ENCODE measurements at places on chromosomes 2 and 18.

DNA sequence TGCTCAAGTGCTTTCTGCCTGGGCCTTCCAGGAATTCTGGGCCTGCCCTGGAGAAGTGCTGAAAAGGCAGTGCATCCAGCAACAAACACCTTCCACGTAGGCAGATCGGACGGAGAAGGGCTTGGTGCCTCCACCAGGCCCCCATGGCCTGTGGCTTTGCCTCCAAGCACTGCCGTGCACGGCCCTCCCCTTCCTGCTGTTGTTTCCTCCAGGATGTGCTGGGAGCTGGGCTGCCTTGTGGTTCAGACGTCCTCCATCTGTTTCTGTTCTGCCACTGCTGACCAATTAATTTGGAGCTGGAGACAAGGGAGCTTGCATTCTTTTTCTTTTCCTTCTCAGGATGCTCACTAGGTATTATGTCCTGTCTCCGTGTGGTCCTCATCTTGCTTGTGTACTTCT lies 197.0 kb downstream of the HRH4 start:
- H3K27ac ChIP-seq = no peak overlapping the region
- no peak for DNase-seq
- H3K4me1 ChIP-seq = no peaks in the 10 kb centered on the region
- no peaks in the 10 kb centered on the region for H3K27me3 ChIP-seq

GRCh38 chr2:10717628-10718027 lies 3.8 kb upstream of the ATP6V1C2 start:
- no peak for DNase-seq
- H3K4me3 ChIP-seq = no peak overlapping the region
- H3K36me3 ChIP-seq = no peaks in the 10 kb centered on the region
- peaks cover 33% of the 10 kb centered on the region for H3K27me3 ChIP-seq
- no peak overlapping the region for H3K27ac ChIP-seq

DNA sequence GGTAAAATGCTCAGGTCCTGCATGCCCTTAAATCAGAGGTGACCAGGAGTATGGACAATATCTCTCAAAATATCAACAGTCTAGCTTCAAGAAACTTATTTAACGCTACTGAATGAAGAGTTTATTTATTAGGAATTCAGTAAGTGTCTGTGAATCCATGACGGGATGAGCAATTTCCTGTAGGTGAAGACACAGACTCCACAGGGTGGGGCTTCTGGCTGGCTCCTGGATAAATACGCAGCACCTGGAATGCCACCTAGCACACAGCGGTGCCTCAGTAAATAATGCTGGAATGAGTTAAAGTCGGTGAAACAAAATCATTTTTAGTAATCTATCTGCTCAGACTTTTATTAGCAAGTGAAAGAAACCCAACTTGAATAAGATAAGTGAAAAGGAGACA lies 29.4 kb upstream of the MBP start:
- H3K27me3 ChIP-seq = no peaks in the 10 kb centered on the region
- no peak overlapping the region for H3K27ac ChIP-seq
- H3K4me3 ChIP-seq = no peak overlapping the region
- H3K4me1 ChIP-seq = peaks cover 7% of the 10 kb centered on the region
- DNase-seq = no peak

DNA sequence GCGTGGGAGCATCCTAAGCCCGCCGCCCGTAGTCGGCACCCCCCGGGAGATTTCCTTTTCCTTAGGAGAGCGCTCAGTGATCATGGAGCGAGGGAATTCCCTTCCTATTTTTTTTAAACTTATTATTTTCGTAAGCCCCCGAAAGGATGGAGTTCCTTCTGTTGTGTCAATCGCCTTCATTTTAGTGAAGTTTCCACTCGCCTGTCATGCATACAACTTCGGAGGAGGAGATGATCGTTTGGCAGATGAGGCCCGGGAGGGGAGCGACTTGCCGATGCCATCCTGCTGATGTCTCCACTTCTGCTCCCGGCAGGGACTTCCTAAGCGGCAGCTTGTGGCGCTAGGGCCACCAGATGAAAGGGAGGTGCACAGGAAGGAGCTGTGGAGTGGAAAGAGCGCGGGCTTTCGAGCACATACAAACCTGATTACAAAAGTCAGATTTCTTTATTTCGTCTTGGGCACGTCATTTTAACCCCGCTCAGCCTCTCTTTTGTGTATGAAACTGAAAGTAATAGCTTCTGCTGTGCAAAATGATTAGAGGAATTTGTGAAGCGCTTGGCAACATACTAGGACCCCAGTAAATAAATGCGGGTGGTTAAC lies at the start of gene ADGRF3:
ADGRF3 (minus strand) TSS at position 336 of the 600 bp plus-strand sequence. CDS start 555 bp downstream, outside the sequence.
- H3K4me3 ChIP-seq = peak within 1 kb of the TSS; percentile 96
- no peaks in the 10 kb centered on the region for H3K27me3 ChIP-seq
- peaks cover 13% of the 10 kb centered on the region for H3K36me3 ChIP-seq
- H3K4me1 ChIP-seq = peaks cover 14% of the 10 kb centered on the region
- peak within 1 kb of the TSS; percentile 92 for H3K27ac ChIP-seq
- peak; percentile 35 for DNase-seq

DNA sequence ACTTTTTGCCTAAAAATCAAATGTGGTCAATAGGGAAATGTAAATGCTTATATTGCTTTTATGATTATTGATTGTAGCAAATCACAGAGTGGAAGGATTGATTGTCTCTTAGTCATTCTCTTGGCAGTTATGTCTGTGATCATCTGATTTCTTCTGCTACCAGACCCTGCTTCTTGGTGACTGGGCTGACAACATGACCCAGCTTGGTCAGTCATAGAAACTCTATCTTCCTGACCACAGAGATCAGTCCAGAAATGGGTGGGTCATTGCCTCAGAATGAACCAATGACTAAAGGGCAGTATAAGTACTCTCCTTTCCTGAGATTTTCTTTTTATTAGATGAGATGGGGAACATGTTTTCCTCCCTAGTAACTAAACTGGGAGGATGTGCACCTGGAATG lies 87.6 kb downstream of the MAIP1 start:
- no peak overlapping the region for H3K27ac ChIP-seq
- no peaks in the 10 kb centered on the region for H3K4me1 ChIP-seq
- no peaks in the 10 kb centered on the region for H3K36me3 ChIP-seq

- H3K4me1 ChIP-seq = peaks cover 32% of the 10 kb centered on the region
- DNase-seq = no peak
- no peaks in the 10 kb centered on the region for H3K36me3 ChIP-seq
- H3K4me3 ChIP-seq = no peak overlapping the region
These were observed 206.6 kb upstream of the RBMS1 start for GRCh38 chr2:160700021-160700814.

DNA sequence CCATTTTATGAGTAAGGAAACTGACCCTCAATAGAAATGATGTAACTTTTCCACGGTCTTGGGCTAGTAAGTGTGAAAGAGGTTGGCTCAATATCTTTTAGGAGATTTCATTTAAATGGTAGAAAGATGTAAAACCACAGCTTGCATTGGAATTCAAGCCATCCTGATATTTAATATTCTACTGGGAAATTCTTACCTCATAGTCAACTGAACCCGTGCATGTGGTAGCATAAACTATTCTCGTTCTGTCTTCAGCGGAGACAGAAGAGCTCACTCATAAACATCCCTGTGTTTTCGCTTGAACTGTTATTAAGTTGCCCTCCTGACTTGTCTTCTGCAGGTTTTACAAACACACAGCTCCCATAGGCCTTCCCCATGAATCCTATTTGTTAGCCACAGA lies 8.5 kb upstream of the SPATS2L start:
- DNase-seq = no peak
- no peaks in the 10 kb centered on the region for H3K36me3 ChIP-seq
- no peak overlapping the region for H3K4me3 ChIP-seq
- peaks cover 4% of the 10 kb centered on the region for H3K4me1 ChIP-seq
- H3K27me3 ChIP-seq = no peaks in the 10 kb centered on the region
- no peak overlapping the region for H3K27ac ChIP-seq

GRCh38 chr2:49569176-49569575 lies 414.9 kb upstream of the FSHR start:
- H3K4me3 ChIP-seq = no peak overlapping the region
- no peak overlapping the region for H3K27ac ChIP-seq
- H3K27me3 ChIP-seq = no peaks in the 10 kb centered on the region
- DNase-seq = no peak
- H3K36me3 ChIP-seq = no peaks in the 10 kb centered on the region
- H3K4me1 ChIP-seq = no peaks in the 10 kb centered on the region

DNA sequence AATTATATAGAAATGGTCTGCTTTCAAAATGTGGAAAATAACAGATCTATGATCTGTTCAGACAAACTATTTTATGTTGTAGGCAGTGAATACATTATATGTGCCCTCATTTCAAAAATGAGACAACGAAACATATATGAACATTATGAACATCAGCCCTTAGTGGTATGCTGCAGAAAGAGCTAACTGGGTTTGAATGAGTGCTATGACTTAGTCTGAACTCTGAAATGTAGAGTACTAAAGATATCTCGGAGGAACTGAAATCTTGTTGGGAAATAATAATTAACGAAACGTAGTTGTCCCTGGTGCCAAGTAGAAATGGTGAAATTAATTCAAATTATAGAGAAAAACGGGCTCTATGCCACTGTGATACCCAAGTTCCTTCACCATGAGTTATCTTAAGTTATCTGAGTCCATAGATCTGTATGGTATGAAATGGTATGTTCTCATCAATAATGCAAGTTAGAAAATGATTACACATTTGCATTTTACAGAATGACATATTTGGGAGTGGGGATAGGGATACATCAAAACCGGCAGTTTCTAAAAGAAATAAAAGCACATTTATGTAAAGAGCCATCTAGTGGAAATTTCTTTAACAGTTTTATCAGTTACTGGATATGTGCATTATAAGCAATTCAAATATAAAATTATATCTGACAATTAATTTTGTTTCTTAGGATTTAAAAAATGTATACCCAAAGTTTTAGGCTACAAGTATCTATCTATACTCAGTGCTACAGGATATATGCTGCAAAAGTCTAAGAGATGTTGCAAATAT lies 26.7 kb downstream of the STARD6 start:
- no peak for DNase-seq
- no peaks in the 10 kb centered on the region for H3K4me1 ChIP-seq
- H3K27ac ChIP-seq = no peak overlapping the region
- H3K36me3 ChIP-seq = no peaks in the 10 kb centered on the region
- no peaks in the 10 kb centered on the region for H3K27me3 ChIP-seq

- no peak for DNase-seq
- H3K4me1 ChIP-seq = peaks cover 2% of the 10 kb centered on the region
- H3K27ac ChIP-seq = no peak overlapping the region
These were observed 7.6 kb upstream of the PLB1 start for GRCh38 chr2:28488083-28488830.
